Ascending aorta (tissue), 2 donors: ENCODE measurements at places on chromosomes 7 and 10.

DNA sequence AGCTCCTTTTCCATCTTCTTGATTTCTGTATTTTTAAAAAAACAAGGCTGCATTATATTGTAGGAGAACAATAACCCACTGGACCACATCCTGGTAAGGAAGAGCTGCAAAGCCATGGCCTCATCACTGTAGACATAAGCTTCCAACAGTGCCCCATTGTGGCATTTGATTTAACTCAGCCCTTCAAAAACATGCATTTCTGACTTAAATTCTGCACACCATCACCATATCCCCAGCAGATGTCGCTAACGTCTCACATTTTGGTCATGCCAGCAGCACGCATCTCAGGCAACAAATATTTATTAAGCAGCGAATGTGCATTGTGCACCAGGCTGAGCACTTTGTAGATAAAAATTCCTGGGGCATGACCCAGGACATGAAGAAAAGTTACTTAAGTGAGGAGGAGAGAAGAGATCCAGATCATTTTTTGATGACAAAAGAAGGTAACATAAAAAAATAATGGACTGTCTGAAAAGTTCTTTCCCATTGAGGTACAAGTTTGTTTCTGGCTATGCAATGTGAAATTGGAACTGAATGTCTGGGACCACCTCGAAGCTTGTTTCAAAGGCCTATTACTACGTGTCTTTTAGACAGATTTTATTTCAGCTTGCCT is 164.6 kb upstream of the CDCA7L start:
- H3K27ac ChIP-seq: no peak overlapping the region
- H3K4me3 ChIP-seq: no peak overlapping the region
- H3K4me1 ChIP-seq: no peaks in the 10 kb centered on the region
- H3K36me3 ChIP-seq: no peaks in the 10 kb centered on the region

DNA sequence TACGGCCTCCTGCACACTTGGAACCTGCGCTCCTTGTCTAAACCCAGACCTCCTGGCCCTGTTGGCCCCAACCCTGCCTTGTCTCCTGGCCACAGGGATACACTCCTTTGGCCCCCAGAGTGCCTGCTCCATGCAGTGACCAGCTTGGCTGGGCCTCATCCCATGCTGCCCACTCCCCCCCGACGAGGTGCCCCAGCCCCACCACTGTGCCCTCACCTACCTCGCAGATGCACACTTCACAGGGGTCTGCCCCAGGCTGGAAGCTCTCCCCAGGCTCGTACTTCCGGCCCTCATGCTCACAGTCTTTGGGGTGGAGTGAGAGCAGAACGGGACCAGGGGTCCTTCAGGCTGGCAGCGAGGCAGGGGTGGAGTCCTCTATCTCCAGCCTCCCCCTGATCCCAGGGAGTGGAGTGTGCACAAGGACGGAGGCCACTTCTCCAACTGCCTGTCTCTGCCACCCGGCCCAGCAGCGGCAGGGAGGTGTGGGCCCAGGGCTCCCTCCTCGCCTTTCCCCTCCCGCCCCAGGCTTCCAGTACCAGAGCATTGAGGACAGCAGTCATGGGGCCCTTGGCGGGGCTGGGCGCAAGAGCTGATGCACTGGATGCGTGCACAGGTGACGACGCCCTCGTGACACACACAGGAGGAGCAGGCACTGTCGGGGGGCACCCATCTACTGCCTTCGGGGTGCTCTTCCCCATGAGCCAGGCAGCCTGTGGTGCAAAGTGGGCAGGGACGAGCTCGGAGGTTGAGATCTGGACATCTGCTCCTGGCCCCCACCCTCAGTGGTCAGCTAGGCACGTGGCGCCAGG is 22.1 kb downstream of the ATP6V1F start:
- no peak overlapping the region for H3K4me3 ChIP-seq
- no peak for DNase-seq
- H3K36me3 ChIP-seq: no peaks in the 10 kb centered on the region
- H3K27me3 ChIP-seq: no peaks in the 10 kb centered on the region
- H3K4me1 ChIP-seq: no peaks in the 10 kb centered on the region
- no peak overlapping the region for H3K27ac ChIP-seq

GRCh38 chr7:40599836-40600235 is 465.0 kb downstream of the SUGCT start:
- no peak for DNase-seq
- no peak overlapping the region for H3K27ac ChIP-seq
- no peak overlapping the region for H3K4me3 ChIP-seq
- H3K36me3 ChIP-seq: no peaks in the 10 kb centered on the region
- H3K27me3 ChIP-seq: no peaks in the 10 kb centered on the region
- H3K4me1 ChIP-seq: no peaks in the 10 kb centered on the region

- peak overlapping the region; percentile 36 for H3K4me3 ChIP-seq
- no peaks in the 10 kb centered on the region for H3K27me3 ChIP-seq
- no peak overlapping the region for H3K27ac ChIP-seq
- DNase-seq: no peak
- H3K36me3 ChIP-seq: no peaks in the 10 kb centered on the region
- no peaks in the 10 kb centered on the region for H3K4me1 ChIP-seq
These were observed 536.0 kb upstream of the GALNT17 start for GRCh38 chr7:70595755-70596597.

- H3K27ac ChIP-seq: no peak overlapping the region
- H3K27me3 ChIP-seq: no peaks in the 10 kb centered on the region
- no peaks in the 10 kb centered on the region for H3K36me3 ChIP-seq
- no peaks in the 10 kb centered on the region for H3K4me1 ChIP-seq
- no peak overlapping the region for H3K4me3 ChIP-seq
These were observed 9.6 kb upstream of the PTTG1IP2 start for GRCh38 chr7:90459888-90460287.

GRCh38 chr10:97974100-97974499 is 56.3 kb downstream of the CRTAC1 start:
- DNase-seq: no peak
- H3K36me3 ChIP-seq: no peaks in the 10 kb centered on the region
- H3K27ac ChIP-seq: no peak overlapping the region
- peaks cover 4% of the 10 kb centered on the region for H3K27me3 ChIP-seq
- H3K4me1 ChIP-seq: no peaks in the 10 kb centered on the region
- H3K4me3 ChIP-seq: no peak overlapping the region

- H3K4me3 ChIP-seq: no peak overlapping the region
- no peak overlapping the region for H3K27ac ChIP-seq
- no peaks in the 10 kb centered on the region for H3K36me3 ChIP-seq
- H3K4me1 ChIP-seq: no peaks in the 10 kb centered on the region
- no peak for DNase-seq
- no peaks in the 10 kb centered on the region for H3K27me3 ChIP-seq
These were observed 527.1 kb downstream of the GFRA1 start for GRCh38 chr10:115745943-115746342.

DNA sequence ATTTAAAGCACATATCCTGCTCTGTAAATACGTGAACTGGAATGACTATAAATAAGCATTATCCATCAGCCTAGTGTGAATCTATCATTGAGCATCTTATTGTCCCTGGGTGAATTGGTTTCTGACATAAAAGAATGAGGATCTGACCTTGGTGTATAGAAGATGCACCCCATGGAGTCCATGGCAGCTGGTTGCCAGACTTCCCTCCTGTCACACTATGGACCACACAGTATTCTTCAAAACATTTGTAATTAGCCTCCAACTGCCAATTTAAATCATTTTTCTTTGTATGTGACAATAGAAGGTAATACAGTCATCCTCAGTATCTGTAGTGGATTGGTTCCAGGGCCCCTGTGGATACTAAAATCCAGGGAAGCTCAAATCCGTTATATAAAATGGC is 238.1 kb upstream of the ZWINT start:
- no peak overlapping the region for H3K27ac ChIP-seq
- H3K4me3 ChIP-seq: no peak overlapping the region
- no peaks in the 10 kb centered on the region for H3K4me1 ChIP-seq
- no peak for DNase-seq

DNA sequence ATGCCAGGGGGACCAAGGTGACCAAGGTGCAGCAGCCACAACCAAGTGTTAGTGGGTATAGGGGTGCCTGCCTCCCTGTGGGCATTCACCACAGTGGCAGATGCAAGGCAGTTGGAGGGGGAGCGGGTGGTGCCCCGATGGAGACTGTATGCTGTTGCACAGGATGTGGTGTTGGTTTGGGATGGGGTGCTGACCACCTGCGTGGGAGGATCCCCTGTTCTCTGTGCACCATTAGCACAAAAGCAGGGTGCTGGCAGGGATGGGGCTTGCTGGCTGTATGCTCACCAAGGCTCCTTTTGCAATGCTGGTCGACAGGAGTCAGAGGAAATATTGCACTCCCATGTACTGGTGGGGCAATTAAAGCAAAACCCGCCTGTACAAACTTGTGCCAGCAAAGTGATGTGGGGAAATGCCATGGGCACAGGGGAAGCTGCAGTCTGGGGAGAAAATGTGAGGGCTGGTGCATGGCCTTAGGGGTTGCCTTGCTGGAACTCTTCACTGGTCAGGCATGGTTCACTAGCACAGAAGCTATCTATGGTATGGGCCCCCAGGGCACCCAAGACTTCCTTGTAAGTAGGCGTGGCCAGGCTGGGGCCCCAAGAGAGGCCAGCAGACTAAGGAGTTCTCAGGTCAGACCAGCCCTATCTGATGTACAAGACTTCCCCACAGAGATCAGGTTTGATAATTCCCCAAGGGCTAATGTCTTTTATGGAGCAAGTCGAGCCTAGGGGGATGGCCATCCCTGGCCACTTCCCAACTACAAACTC is 51.9 kb upstream of the GNAT3 start:
- H3K4me3 ChIP-seq: no peak overlapping the region
- H3K4me1 ChIP-seq: no peaks in the 10 kb centered on the region
- no peak overlapping the region for H3K27ac ChIP-seq
- no peaks in the 10 kb centered on the region for H3K27me3 ChIP-seq

- H3K36me3 ChIP-seq: no peaks in the 10 kb centered on the region
- H3K4me3 ChIP-seq: no peak overlapping the region
- no peak for DNase-seq
- H3K4me1 ChIP-seq: no peaks in the 10 kb centered on the region
- no peak overlapping the region for H3K27ac ChIP-seq
These were observed 632.5 kb upstream of the NRP1 start for GRCh38 chr10:33966946-33967345.

DNA sequence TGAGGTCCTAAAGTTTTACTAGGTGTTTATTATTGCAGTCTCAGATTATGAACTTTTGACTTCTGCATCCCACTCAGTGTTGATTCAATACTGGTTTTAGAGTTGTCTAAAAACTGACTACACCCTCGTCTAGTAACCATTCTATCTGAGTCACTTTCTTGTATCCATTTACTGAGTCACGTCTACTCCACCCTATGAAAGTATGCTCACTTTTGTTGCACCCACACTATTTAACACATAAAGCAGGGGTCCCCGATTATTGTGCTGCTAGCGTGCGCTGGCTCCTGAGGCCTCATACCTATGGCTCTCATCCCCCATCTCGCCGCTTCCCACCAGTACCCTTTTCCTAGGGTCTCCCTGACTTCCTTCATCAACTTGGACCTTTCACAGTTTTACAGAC is 2.0 kb downstream of the SAMD9 start:
- no peaks in the 10 kb centered on the region for H3K27me3 ChIP-seq
- H3K4me3 ChIP-seq: no peak overlapping the region
- H3K27ac ChIP-seq: no peak overlapping the region
- no peaks in the 10 kb centered on the region for H3K4me1 ChIP-seq
- DNase-seq: no peak

DNA sequence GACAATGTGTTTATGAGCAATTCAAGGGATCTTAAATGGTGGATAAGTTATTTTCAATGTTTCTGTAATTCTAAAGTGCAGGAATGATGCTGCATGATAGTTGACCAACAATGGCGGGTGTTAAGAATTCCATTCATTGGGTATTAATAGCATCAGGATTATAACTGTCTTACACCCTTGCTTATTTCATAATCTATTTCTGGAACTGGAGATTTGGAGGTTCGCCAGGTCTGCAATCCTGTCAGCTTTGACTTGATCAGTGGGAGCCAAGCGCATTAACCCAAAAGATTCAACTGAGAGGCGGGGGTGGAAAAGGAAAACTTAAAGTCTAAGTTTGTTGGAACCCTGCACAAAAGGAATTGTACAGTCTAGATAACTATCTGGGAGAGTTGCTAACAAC is 114.9 kb upstream of the ZEB1 start:
- H3K4me3 ChIP-seq: no peak overlapping the region
- H3K27ac ChIP-seq: no peak overlapping the region
- no peaks in the 10 kb centered on the region for H3K36me3 ChIP-seq
- DNase-seq: no peak
- H3K4me1 ChIP-seq: no peaks in the 10 kb centered on the region
